ENCODE measurements at places on chromosomes 7 and 10. TPM values are rescaled to one million over a fixed set of nuclear protein-coding genes. Genes with fewer than 3 reads are reported as not detected.

HACD1 gene
- total RNA-seq = 71.8 TPM

CCDC172 gene
- total RNA-seq = not detected

PPP1R3A gene
- total RNA-seq = not detected

HDAC9 gene
- 0.03 TPM for total RNA-seq

WDFY4 gene
- total RNA-seq = 0.63 TPM

GRID1 gene
- 0.15 TPM for total RNA-seq

SLC26A3 gene
- not detected for total RNA-seq

C10orf105 gene
- total RNA-seq = not detected

RAB19 gene
- total RNA-seq = not detected

PANK1 gene
- total RNA-seq = 3.9 TPM

DNA sequence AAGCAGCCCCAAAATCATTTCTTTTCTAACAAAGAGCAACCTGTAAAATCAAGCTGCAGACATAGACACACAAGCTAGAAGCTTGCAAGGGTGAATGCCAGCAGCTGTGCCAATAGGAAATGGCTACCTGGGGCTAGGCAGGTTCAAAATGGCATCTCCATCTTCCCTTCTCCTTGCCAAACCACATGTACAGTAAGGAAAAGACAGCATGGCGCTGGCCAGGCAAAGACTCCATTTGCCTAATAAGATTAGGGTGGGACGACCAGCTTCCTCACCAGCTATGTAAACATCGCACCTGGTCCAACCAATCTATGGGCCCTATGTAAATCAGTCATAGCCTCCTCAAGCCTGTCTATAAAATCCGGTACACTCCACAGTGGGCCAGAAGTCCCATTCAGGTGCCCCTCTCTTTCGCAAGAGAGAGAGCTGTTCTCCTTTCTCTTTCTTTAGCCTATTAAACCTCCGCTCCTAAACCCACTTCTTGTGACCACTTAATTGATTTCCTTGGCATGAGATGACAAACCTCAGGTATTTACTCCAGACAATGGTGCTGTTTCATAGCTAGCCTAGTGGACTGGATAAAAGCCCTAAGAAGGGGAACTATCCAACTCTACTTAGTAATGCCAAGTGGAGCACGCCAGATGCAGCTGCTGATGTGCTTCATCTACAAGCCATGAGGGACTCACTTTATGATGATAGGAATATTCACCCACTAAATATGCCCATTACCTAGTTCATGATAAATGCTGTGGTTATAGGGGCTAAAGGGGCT lies 44.1 kb downstream of the HTR7 start:
- no peak for DNase-seq

GRCh38 chr7:24152356-24152755 lies 131.6 kb upstream of the NPY start:
- DNase-seq = peak; percentile 46

DNA sequence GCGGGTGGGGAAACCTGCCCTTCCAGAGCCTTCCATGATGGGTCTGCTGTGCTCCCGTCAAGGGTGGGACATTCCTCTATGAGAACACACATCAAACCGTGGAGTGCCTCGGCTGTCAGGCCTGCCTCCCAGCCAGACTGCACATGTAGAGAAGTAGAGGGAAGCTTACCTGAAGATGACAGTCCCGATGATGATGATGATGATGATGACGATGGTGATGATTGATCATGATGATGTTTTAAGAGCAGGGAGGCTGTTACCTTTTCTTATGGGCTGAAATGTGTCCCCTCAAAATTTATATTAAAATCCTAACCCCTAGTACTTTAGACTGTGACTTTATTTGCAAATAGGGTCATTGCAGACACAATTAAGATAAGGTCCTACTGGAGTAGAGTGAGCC lies 76.1 kb upstream of the ANLN start:
- DNase-seq = no peak

GRCh38 chr10:5927306-5927705 lies 37.3 kb downstream of the FBH1 start:
- DNase-seq = peak; percentile 82

DNA sequence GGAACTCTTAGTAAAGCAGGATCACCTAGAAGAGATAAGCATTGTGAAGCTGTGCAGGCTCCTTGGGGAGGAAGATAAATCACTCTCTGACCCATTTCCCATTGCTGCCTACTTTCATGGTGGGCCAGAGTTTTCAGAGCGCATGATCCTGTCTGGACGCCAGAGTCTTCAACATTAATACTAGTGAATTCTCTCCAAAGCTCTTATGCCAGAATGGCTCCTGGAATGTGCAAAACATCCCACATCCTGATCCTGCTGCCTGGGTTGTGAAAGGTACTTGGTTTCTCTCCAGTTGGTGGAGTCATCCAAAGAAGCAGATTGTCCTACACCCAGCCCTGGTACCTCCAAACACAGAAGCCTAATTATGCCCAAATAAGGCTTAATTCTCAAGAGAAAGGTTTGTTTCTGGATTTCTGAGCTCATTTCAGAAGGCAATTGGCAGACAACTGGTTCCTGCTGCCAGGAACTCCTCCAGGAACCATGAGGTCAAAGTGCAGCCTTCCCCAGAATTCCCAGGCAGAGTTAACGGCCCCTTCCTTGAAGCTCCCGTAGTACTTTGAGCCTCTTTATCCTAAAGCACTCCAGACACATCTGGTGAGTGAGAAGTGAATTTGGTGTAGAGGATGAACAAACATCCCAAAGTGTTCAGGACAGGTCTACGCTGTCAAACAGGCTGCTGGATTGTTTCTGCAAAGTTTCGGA lies 495.2 kb downstream of the PLXNA4 start:
- peak; percentile 71 for DNase-seq

DNA sequence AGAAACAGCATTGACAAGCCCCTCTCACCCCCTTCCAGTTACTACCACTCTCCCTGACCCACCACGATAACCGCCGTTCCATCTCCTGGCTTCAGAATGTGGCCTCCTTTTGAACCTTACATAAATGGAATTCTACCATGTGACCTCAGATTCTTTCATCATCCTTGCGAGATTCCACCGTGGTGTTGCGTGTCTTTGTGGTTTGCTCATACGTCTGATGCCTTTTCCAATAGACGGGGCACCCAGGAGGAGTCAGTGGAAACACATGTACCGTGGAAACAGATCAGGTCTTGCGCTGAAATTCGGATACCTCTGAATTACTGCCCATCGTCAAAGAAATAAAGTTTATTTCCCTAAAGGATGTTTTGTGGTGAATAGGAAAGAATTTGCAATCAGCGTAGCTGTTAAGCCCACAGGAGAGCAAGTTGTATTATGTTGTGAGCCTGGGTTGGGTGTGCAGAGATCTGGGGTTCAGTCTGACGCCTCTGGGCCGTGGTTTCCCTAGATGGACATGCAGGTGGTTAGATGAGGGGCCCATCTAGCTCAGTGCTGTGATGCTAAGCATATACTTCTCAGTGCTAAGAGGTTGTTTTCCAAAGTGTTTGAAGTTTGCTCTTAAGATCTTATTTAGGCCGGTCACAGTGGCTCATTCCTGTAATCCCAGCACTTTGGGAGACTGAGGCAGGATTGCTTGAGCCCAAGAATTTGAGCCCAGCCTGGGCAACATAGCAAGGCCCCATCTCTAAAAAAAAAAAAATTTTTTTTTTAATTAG lies 29.1 kb downstream of the GTF2IRD1 start:
- DNase-seq = peak; percentile 29

GRCh38 chr7:103799298-103799697 lies 190.2 kb downstream of the RELN start:
- DNase-seq = no peak

DNA sequence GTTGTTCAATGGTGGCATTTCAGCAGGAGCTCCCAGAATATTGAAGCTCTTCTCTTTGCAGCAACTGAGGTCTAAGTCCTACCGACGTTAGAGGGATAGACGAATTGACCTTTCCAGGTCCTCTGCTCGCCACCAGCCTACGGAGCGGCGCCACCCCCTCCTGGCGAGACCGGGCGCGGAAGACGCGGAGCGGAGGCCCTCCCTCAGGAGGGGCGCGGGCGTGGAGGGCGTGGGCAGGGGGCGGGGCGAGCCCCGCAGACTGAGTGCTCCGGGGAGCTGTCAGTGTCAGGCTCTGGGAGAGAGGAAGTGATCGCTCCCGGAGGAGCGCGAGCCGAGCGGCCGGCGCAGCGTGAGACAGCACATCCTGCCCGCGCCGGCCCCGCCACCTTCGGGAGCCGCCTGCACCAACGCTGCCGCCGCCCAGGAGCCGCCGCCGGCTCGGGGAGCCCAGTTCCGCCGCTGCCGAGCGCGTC lies at the start of gene DYNC1I1:
Gene DYNC1I1, plus strand, starts transcription at position 257 of the 473 bp plus-strand sequence. CDS start 32,176 bp downstream, outside the sequence.
- peak; percentile 70 for DNase-seq

- no peak for DNase-seq
Observed at GRCh38 chr7:74671602-74672001, 14.1 kb downstream of the GTF2I start.

DNA sequence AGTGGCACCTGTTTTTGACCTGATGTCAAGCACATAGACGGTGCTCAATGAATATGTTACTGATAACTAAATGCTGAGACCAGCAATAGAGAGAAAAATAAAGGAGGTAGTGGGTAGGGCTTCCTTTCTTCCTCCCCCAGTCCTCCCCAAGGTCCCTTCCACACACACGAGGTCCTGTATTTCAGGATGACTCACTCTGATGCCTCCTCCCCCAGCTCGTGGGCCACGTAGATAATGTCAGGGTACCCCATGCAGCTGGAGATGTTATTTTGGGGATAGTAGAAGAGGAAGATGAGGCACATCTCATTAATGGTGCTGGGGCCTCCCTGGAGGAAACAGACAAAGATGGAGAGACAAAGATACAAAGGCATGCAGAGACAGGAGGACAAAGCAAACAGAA lies 17.3 kb downstream of the PRSS58 start:
- DNase-seq = no peak

DNA sequence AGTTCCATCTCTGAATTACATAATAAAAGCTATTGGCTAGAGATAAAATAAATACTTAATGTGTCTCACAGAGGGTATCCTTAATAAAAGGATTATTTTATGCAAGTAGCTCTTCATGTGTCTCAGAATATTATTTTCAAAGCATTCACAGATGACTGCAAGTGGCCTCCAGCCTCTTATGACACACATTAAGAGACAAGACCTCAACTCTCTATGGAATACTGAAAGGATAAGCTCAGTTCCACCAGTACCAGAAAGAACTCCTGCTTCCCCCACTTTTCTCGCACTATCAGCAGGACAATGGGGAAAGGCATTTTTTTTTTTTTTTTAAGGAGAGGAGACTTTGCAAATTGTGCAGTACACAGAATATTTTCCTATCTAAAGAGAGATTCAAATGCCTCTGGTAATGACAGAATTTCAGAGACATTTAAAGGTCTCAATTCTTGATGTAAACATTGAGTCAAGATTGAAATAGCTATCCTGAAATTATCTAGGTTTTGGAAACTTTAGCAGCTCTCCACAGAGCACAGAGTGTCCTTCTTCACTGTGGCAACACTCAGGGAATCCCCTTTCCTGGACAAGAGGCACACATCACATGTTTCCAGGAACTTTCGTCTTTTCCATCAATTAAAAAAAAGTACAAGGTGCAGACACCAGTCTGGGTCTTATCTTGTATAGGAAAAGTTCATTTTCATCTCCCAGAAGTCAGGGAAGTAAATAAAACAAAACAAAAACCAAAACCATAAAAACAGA lies 122.0 kb upstream of the ANK3 start:
- DNase-seq = no peak

GRCh38 chr10:65149878-65150277 lies 1628.7 kb downstream of the REEP3 start:
- no peak for DNase-seq

- peak; percentile 42 for DNase-seq
Observed at GRCh38 chr7:17099083-17099973, 199.1 kb upstream of the AHR start.

- no peak for DNase-seq
Observed at GRCh38 chr7:28105234-28105633, 75.4 kb downstream of the JAZF1 start.

- no peak for DNase-seq
Observed at GRCh38 chr7:87479951-87480350, 4.5 kb upstream of the ABCB4 start.

GRCh38 chr7:122316467-122317388 lies 12.2 kb upstream of the FEZF1 start:
- no peak for DNase-seq

DNA sequence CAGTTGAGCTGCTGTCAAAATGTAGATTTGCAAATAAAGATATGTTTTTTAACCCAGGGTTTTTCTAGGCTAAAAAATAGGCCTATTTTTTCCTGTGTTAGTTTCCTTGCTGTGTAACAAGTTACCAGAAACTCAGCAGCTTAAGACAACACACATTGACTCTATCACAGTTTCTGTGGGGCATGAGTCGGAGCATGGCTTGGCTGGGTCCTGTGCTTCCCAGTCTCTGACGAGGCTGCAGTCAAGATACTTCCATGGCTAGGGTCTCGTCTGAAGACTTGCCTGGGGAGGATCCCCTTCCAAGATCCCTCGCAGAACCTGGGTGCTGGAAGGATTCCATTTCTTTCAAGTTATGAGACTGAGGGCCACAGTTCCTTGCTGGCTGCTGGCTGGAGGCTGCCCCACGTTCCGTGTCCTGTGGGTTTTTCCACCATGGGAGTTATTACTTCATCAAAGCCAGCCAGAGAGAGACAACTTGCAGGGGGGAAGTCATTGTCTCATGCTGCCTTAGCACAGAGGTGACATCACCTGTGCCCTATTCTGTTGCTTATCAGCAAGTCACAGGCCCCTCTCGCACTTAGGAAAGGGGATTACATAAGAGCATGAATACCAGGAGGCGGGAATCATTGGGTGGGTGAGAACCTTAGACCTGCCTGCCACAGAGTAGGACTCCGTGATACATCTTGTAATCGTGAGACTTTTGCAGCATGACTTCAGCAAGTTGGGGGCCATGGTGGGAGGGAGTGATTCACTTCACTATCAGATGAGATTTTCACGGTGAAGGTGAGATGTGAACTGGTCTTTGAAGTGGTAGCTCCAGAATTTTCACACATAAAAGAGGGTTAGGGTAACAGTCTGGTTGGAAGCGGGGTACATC lies 77.9 kb downstream of the CCNY start:
- no peak for DNase-seq

DNA sequence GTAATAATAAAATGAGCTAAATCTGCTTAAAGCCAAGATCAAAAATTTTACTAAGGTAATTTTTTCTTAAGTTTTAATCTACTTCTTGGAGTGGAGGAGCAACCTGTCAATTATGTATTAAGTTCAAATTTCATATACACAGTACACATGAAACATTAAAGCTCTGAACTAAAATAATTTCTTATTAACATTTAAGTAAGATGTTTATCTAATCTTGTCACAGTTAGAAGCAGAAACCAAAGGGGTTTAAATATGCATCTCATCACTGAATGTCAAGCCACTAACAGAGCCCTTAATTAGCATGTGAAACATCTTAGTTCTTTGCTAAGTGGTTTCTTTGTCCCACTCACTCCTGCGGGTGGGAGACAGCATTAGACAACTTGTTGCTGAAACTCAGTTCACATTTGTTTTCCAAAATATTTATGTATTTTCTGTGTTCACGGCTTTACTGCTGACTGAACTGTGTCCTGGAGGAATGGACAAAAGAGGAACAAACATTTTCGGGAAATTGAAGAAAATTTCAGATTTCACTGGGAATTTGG lies 130.9 kb upstream of the MBL2 start:
- no peak for DNase-seq

DNA sequence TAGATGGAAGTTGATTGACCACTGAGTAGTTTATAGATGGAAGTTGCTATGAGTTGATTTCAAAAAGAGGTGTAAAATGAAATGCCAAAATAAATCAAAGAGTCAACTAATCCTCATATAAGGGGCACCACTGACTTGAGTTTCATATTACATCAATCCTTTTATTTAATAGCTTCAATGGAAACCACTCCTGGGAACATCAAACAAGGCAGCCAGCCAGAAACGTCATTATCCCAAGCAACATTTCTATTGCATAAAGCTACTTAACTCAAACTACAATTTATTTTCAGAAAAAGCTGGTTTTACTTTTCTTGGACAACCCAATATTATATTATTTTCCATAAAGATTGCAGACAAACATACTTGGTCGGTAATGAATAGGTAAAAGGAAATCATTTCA lies 162.1 kb downstream of the TSPAN12 start:
- no peak for DNase-seq
